ENCODE measurements at places on chromosomes 7 and 10.

GRCh38 chr7:155509359-155509724, 37.0 kb downstream of the CNPY1 start:
- DNase-seq = no peak

DNA sequence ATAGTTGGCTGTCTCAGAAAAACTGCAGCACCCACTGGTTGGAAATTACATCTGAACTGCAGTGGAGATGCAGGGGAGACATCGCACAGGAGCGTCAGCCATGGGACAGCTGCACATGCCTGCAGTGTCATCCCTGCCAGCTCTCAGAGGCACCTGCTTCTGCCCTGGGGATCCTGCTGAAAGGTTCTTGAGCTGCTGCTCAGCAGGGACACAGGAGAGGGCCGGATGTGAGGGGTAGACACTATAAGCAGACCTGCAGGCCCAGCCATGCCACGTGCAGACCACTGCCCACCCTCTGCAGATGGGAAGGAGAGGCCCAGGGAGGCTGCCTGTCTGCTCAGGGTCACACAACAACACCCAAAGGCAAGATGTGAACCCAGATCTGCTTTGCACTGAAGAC, 601.4 kb downstream of the DNAJB6 start:
- DNase-seq = no peak

DNA sequence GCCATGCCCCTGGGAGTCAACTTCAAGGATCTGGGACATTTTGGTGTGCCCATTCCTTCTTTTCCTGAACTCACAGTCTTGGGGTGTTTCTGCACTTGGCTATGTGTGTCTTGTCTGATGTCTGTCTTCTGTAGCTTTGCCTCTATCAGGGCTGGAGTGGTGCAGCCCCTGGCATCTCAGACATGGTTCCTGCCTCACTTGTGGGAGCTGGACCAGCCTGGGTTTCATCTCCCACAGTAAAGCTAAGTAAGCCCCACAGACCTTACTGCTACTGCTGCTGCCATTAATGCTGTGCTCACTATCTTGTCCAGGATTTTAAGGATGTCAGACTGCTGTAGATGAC, 59.0 kb downstream of the ADCYAP1R1 start:
- no peak for DNase-seq

GRCh38 chr10:45379891-45380540, 6.0 kb downstream of the ALOX5 start:
- peak; percentile 58 for DNase-seq

DNA sequence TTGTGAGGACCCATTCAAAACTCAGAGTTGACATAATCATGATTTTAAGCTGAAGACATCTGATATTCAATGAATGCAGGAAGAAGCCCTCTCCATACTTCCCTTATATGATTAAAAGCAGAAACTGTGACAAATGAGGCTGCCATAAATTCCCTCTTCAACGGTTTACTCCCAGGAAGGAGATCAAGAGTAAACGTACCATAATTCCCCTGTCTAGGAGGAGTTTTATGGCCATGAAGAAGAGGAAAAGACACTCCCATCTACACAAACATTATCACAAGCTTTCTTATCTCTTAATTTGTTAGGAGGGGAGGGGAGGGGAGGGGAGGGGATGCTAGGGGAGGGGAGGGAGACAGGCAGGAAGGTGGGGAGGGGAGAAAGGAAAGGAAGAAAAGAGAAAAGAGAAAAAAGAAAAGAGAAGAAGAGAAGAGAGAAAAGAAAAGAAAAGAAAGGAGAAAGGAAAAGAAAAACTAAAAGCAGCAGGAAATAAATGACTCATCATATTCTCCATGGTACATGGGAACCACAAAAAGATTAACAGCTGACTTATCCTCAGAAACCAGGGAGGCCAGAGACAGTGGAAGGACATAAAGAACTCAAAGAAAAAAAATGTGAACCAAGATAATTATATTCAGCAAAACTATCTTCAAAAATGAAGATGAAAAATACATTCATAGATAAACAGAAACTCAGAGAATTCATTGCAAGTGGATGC, 121.6 kb downstream of the ALOX5 start:
- DNase-seq = no peak

- no peak for DNase-seq
Observed at GRCh38 chr10:115157357-115157756, 64.2 kb downstream of the ATRNL1 start.

DNA sequence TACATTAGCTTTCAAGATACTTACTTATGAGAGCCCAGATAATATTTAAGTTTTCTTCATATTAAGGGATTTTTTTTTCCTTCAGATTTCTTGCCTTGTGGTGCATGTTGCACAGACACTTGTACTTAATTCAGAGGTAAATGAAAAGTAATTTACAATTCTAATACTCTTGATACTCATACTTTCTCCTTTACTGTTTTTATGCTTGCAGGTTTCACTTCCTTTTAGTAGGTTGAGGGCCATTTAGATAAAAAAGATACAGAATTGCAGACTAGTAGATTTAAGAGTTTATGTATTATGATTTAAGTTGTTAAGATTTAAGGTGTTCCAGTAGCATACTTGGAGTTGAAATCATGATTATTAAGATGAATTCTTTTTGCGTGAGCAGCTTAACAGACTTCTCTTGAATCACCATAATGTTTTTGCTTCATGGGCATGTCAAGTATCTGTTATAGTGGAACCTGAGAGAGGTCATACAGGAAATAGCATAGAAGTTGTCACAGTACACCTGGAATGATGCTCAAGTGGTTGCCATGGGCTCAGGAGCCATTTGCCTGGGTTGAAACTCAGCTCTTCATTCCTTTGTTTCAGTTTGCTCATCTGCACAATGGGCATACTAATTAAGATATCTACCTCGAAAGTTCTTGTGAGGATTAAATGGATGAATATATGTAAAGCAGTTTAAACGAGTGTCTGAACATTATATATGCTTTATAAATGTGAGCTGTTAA, 174.8 kb upstream of the PRPS1L1 start:
- DNase-seq = no peak

DNA sequence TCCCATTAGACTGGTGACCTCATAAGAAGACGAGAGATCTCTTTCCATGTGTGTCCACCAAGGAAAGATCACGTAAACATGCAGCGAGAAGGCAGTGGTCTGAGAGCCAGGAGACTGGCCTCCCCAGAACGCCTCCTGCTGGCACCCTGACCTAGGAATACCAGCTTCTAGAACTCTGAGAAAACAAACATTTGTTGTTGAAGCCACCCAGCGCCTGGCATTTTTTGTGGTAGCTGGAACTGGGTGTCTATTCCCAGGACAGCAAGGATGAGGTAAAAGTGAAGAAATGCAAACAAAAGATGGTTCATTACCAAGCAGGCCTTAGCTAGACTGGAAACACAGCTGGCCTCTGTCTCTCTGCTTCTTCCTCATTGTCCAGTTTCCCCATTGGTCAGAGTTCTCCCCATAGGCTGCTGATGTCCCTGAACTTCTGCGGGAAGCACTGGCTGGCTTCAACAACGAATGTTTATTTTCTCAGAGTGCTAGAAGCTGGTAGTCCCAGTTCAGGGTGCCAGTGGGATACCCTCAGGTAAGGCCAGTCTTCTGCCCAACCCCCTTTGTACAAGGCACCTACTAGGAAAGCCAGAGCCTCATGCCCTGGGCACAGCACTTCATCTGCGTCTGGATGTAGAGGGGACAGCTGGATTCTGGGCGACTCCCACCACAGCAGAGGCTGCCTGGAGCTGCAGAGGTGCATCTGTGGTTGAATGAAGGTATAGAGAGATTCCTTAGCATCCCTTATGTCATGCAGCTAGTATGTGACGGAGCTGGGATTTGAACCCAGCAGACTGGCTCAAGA, 304.9 kb downstream of the TCERG1L start:
- DNase-seq = no peak

DNA sequence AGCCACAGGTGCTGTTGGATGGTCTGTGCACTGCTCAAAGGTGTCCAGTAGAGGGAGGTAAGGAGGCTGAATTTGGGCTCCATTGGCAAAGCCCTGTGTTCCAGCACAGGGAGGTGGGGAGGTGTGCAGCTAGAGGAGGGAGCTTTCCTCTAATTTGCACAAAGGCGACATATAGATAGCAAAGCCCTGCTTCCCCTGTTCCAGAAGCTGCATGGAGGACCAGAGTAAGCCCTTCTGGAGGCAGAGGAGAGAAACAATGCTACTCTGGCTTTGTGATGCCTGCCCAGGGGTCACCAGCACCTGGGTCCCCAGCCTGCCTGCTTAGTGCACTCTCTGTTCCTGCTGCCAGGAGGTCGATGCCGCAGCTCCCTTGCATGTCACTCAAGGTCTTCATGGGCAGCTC, 3.4 kb upstream of the ARHGAP22 start:
- DNase-seq = peak; percentile 21

- DNase-seq = no peak
Observed at GRCh38 chr10:61477451-61477850, 24.3 kb upstream of the TMEM26 start.

GRCh38 chr10:91162495-91163268, 57.8 kb upstream of the PCGF5 start:
- peak; percentile 84 for DNase-seq

DNA sequence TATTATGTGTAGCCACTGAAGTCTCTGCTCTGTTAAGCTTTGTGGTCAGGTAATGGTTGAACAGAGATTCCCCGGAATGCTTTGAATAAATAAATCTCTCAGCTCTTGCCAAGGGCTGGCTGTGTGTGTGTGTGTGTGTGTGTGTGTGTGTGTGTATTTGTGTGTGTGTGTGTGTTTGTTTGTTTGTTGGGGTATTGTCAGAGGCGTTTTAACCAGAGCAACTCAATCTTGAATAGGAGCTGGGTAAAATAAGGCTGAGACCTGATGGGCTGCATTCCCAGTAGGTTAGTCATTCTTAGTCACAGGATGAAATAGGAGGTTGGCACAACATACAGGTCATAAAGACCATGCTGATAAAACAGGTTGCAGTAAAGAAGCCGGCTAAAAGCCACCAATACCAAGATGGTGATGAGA, 256.2 kb upstream of the CACNA2D1 start:
- no peak for DNase-seq

DNA sequence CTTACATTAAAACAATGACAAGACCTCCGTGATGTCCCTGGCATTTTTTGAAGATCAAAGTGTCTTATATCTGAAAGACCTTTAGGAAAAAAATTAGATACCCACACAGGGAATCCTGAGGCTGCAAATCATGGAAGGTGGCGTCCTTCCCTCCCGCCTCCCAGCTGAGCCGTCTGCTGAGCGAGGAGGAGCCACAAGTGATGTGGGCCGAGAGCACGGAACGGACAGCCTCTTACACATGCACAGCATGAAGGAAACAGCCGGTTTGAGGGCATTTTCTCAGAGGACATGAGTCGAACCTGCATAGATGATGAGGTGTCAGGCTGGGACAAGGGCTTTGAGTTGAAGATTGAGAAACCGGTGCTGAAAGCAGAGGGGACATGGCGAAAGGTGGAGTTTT, 163.3 kb downstream of the ADARB2 start:
- no peak for DNase-seq
